Fibroblast of lung (primary cell): ENCODE measurements at places on chromosomes 7 and 10. TPM values are rescaled to one million over a fixed set of nuclear protein-coding genes. Genes with fewer than 3 reads are reported as not detected.

ENTPD1 gene
- total RNA-seq: 1.0 and 3.3 TPM in 2 replicates

SLC29A4 gene
- total RNA-seq: 5.1 and 6.4 TPM in 2 replicates

KLF14 gene
- total RNA-seq: under 0.01 TPM in 2 replicates

PNLIP gene
- total RNA-seq: not detected in 2 replicates

RPA3 gene
- total RNA-seq: 14.9 and 19.0 TPM in 2 replicates

PLCE1 gene
- total RNA-seq: 0.33 and 1.0 TPM in 2 replicates

GSDME gene
- 40.1 and 57.1 TPM in 2 replicates for total RNA-seq
